ENCODE measurements at places on chromosomes 2 and 18.

DNA sequence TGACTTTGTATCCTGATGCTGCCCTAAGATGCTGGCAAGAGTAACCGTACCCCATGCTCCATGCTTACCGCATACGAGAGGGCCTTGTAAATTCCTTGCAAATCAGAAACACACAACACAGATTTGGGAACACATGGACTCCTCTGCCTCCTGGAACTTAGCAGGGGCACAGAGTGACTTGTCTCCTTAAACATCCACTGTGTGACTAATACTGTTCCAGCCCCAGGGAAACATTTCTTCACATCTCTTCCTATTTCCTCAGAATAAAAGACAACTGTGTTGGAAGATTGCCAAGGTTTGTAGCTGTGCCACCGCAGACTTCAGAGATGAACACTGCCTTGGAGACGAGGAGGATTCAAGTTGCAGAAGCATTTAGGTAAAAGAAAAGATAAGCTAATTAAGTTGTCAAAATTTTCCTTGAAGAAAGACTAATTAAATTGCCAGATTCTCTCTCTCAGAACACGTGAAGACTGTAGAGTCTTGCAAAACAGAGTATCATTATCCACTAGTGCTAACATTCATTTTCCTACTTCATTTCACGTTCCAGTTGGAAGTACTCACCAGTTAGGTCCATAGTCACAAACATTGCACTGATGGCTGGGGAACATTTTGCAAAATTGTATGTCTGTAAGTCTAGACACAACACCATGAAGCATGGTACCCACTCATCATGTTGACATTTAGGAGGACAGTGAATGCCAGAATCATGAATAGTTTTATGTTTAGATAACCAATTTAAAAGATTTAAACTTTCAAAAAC is 188.8 kb downstream of the TSN start:
- no peak for DNase-seq

- DNase-seq, result peak; percentile 84
Observed at GRCh38 chr2:54455563-54456361, at the start of gene SPTBN1. TSS of gene SPTBN1 (plus strand) at chr2:54456327. CDS start at chr2:54526419, 70,092 bp downstream.

- no peak for DNase-seq
Observed at GRCh38 chr2:1632002-1632348, 112.3 kb downstream of the PXDN start.

- no peak for DNase-seq
Observed at GRCh38 chr2:234425639-234426603, 71.0 kb downstream of the ARL4C start.

- DNase-seq, result peak; percentile 44
Observed at GRCh38 chr2:64019083-64019974, at the start of gene VPS54. TSS of gene VPS54 (minus strand) at chr2:64019428. CDS start at chr2:63983999, 35,429 bp downstream.

DNA sequence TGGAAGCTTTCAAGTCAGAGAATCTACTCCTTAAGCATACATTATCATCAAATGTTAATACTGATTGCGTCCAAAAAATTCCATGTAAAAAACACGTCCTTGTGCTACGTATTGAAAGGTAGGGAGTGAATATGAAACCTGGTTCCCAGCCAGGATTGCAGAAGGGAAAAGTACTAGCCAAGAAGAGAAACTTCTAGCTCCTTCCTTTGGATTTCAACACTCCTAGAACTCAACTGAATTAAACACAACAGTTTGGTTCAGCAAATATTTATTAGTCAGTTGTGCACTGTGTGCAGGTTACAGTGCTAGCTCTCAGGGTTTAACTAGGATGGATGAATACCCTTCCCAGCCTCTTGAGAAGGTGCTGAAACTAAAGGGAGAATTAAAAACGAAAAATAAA is 33.9 kb upstream of the FHL2 start:
- no peak for DNase-seq

GRCh38 chr18:54755456-54755855 is 72.8 kb upstream of the RAB27B start:
- no peak for DNase-seq

- no peak for DNase-seq
Observed at GRCh38 chr2:59237311-59237710, 996.2 kb upstream of the FANCL start.

GRCh38 chr18:22974001-22974400 is 40.9 kb downstream of the RBBP8 start:
- no peak for DNase-seq

GRCh38 chr2:79512442-79513401 is at the start of gene CTNNA2:
TSS of gene CTNNA2 (plus strand) at chr2:79513051.
- peak; percentile 75 for DNase-seq

GRCh38 chr2:96970910-96971309 is 15.5 kb downstream of the FAM178B start:
- DNase-seq, result peak; percentile 31

- no peak for DNase-seq
Observed at GRCh38 chr18:25177631-25178030, 174.3 kb downstream of the ZNF521 start.

DNA sequence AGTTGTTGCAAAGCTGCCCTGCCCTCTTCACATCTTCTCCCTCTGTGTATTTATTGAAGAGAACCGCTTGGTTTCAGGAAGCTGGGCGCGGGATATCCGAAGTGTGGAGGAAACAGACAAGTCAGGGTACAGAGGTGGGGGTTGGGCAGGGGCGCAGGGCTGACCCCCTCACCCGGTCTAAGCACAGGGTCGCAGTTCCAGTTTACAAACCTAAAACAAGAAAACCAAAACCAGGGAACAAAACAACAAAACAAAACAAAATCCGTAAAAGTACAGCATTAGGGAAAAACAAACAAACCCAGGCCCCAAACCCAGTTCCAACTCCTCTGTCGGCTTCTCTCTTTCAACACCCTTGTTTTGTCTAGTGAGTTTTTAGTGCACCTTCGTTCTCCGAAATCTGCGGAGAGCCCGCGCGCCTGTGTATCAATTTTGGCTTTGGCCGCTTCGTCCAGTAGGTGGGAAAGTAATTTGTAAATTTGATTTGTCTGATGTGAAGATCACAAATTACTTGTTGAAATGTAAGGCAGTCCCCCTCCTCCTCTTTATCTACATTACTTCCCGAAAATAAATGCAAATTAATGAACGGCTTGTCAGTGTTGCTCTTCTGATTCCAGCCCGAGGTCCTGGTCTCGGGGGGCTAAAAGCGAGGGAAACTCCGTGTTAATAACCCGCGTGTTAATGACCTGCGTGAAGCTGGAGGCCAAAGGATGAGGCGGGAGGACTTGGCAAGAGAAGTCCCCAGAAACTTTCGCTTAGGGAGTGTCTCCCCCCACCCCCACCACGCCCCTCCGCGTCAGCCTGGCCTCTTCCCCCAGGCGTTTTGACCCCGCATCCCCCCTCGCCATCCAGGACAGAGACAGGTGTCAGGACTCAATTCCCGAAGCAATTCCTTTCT is 6.9 kb downstream of the OTX1 start:
- DNase-seq, result no peak

- no peak for DNase-seq
Observed at GRCh38 chr2:20697322-20697934, 30.5 kb downstream of the GDF7 start.

DNA sequence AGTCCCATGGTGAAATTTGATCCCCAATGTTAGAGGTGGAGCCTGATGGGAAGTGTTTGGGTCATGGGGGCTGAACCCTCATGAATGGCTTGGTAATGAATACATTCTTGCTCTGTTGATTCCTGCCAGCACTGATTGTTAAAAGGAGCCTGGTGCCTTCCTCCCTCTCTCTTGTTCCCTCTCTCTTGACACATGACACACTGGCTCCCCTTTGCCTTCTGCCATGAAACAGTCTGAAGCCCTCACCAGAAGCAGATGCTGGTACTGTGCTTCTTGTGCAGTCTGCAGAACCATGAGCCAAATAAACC is 30.6 kb upstream of the EPC2 start:
- no peak for DNase-seq

DNA sequence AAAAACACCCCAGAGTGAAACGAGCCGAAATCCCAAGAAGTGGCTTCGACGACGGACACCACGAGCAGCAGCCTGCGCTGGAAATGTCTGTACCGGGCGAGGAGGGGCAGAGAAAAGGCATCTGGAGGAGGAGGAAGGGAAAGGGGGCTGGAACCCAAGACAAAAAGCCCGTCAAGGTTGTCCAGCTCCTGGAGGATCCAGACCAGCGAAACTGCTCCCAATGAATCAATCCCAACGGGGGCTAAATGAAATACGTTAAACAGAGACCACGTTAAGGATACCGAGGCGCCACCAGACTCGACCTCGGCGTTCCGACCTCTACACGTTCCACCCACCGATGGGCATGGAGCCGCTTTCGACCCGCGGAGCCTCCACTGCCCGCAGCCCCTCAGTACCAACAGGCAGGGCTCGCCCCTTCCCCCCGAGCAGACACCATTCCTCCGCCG is 400 bp downstream of the CCDC88A start:
- DNase-seq, result peak; percentile 47

DNA sequence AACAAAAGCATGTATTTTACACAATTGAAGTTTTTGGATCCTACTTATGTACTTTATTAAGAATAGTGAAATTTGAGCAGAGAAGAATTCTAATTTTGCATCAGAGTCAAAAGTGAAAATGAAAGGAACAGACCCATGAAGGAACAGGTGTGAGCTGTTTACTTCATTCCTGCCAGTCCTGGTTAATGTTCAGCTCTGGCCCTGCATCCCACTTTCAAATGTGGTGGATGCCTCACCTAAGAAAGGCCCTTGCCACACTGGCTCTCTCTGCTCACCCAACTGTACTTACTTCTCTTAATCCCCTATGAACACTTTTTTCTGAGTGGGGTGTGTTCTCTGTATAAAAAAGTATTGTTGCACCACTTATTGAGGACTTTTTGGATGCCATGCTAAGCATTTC is 22.2 kb downstream of the FAM110C start:
- DNase-seq, result no peak

GRCh38 chr2:43269074-43269572 is 42.7 kb upstream of the ZFP36L2 start:
- peak; percentile 8 for DNase-seq

DNA sequence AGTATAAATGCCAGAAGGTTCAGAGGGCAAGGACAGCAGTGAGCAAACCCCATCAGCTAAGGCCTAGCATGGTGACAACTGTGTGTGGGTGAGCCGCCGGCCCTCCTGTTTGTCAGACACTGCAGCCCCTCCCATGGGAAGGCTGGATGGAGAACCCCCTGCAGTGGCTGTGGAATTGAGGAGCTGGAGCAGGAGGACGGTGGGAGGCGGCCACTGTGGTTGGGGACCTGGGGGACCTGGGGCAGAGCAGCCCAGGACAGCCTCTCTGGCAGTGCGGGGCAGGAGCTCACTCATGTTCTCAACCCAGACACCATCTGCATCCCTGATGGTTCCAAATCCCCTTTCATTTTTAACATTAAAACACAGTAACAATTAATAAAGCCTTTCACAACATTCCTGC is 68.8 kb downstream of the TSHZ1 start:
- DNase-seq, result no peak

GRCh38 chr18:7358989-7359726 is 128.3 kb downstream of the LRRC30 start:
- peak; percentile 10 for DNase-seq

GRCh38 chr2:182887093-182887492 is 20.7 kb upstream of the FRZB start:
- no peak for DNase-seq

- DNase-seq, result no peak
Observed at GRCh38 chr2:70698847-70699246, 69.2 kb downstream of the ADD2 start.

- DNase-seq, result no peak
Observed at GRCh38 chr2:29278966-29279365, 163.8 kb downstream of the CLIP4 start.

DNA sequence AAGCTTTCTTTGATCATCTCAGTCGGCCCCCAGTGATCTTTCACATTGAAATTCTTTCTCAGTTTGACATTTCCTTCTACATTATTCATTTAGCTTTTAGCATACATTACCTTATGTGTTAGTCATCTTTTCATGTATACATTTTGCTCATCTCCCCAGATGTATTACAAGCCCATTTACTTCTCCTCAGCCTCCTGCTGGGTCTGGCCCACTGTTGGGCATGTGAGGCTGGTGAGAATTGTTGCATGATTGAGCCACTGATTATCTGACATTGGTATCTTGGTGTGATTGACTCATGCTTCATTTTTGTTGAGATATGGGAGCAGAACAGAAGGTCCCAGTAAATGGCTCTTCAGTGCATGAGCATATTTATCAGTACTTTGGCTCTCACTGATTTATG is 300.1 kb upstream of the DDX18 start:
- DNase-seq, result no peak

DNA sequence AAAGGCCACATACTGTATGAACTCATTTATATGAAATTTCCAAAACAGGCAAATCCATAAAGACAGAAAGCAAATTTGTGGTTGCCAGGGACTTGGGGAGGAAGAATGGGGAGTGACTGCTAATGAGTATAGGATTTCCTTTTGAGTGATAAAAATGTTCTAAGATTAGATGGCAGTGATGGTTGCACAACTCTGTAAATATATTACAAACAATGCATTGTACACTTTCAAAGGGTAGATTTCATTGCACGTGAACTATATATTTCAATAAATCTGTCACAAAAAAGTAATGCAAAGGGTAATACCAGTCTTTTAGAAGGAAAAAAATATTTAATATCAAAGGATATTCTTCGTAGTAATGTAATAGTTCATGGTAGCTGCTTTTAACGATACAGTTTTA is 63.7 kb upstream of the PROKR1 start:
- DNase-seq, result no peak

DNA sequence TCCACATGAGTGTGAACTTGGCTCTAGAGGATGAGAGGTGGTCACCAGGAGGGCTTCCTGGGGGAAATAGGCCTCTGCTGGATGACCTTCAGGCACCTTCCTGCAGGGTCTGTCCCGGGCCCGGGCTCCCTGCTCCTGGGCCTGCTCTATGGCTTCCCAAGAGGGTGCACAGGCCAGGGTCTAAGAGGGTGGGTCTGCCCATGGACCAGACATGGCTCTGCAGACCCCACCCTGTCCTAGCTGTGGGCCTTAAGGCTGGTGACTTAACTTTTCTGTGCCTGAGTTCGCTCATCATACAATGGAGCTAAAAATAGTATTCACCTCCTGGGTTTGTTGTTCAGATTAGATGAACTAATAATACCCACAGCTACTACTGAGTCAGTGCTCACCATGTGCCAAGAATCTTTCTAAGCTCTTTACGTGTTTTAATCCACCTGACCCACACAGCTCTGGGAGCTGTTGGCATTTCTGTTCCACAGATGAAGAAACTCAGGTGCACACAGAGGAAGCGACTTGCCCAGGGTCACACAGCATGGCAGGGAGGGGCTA is 14.4 kb downstream of the INHBB start:
- no peak for DNase-seq

GRCh38 chr2:10759151-10759714 is 37.8 kb downstream of the ATP6V1C2 start:
- DNase-seq, result no peak

- DNase-seq, result no peak
Observed at GRCh38 chr2:206971805-206972204, 32.5 kb downstream of the CPO start.

DNA sequence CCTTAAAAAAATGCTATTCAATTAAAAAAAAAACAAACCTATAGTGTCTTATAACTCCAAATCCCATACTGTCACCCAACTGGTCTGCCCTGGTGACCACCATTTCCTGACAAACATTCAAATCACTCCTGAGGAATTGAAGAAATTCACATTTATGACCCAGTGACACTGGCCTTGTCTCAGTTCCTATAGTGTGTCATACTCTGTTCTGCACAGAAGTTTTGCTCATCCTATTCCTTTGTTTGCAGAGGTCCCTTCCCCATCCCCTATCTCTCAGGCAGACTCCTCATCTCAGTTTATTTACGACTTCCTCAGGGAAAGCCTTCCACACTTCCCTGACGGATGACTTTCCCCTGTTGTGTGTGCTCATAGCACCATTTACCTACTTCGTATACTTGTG is 14.7 kb downstream of the ZC3H6 start:
- no peak for DNase-seq

GRCh38 chr2:128489526-128490273 is 171.0 kb upstream of the HS6ST1 start:
- DNase-seq, result no peak

- no peak for DNase-seq
Observed at GRCh38 chr2:198731842-198732399, 725.8 kb downstream of the SATB2 start.
